Astrocyte of the spinal cord (primary cell): ENCODE measurements at places on chromosomes 3 and 15.

- DNase-seq, result no peak
Measured at GRCh38 chr3:11375333-11376088, 103.3 kb downstream of the ATG7 start.

GRCh38 chr15:100867433-100867832, 12.2 kb upstream of the ALDH1A3 start:
- no peak for DNase-seq

DNA sequence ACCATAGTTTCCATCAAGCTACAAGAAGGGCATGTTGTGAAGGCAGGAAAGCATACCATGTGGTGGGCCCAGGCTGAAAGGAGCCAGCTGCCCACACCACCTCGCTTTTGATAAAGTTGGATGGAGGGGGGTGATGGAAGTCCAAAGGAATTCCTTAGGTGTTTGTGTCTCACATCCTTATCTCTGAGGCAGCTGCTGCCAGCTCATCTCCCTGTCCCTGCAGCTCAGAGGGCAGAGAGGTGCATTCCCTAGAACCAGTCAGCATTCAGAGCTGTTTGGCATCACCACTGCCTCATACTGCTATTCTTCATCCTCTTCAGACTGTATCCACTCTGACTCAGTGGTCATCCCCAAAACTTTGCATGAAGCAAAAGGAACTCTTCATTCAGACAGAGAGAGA, 141.5 kb upstream of the BFSP2 start:
- no peak for DNase-seq

DNA sequence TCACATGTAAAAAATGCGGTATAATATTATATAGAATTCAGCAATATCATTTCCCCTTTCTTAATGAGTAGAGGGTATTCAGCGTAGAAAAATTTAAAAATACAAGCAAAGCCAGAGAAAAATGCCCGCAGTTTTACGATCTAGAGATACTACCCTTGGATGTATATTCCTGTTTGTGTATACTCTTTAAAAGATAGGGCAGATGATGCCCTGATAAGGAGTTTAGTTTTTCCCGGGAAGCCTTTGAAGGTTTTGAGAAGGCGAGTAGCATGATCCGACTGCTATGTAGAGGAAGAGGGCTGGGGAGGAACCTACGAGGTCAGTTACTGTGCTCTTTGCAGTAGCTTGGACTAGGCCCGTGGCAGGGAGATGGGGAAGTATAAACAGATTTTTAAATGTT, 1.2 kb downstream of the YEATS2 start:
- peak; percentile 36 for DNase-seq

GRCh38 chr3:43053291-43053690, 52.6 kb downstream of the POMGNT2 start:
- no peak for DNase-seq

- DNase-seq, result peak; percentile 98
Measured at GRCh38 chr3:185807445-185808068, 17.3 kb downstream of the IGF2BP2 start.

GRCh38 chr15:63195569-63196015, 6.2 kb downstream of the RAB8B start:
- DNase-seq, result no peak

GRCh38 chr3:186451371-186451770, 89.3 kb upstream of the DGKG start:
- no peak for DNase-seq

DNA sequence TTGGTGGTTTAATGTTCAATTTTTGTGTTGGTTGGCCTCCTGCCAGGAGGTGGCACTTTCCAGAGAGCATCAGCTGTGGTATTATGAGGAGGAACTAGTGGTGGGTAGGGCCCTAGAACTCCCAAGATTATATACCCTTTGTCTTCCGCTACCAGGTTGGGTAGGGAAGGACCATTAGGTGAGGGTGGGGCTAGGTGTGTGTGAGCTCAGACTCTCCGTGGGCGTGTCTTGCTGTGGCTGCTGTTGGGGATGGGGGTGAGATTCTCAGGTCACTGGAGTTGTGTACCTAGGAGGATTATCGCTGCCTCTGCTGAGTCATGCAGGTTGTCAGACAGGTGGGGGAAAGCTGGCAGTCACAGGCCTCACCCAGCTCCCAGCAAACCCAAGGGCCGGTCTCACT, 187.1 kb downstream of the DPH6 start:
- no peak for DNase-seq

DNA sequence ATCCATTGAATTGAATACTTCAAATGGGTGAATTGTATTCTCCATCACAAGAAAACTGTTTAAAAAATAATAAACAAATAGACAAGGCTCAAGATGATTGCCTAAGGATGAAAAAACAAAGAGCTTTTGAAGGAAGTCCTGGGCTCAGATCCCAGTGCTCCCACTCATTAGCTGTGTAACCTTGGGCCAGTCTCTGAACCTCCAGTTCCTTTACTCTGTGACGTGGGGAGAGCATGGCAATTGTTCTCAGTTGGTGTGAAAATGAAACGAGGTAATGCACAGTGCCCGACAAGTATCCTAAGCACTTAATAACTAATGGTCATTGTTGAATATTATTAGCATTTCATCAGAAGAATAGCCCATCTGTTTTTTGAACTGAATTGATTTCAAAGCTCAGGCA, 40.7 kb downstream of the TNIK start:
- no peak for DNase-seq

DNA sequence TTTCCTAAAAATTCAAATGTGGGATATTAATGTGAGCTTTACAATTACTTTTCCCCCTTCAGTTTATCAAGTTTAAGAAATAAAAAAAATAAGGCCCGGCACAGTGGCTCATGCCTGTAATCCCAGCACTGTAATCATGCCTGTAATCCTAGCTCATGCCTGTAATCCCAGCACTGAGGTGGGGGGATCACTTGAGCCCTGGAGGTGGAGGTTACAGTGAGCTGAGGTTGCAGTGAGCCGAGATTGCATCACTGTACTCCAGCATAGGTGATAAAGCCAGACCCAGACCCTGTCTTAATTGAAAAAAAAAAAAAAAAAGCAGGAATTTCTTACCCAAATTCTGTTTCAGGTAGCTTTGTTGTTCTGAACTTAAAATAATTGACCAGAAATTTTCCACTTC, 17.9 kb downstream of the ATP6V1A start:
- no peak for DNase-seq

DNA sequence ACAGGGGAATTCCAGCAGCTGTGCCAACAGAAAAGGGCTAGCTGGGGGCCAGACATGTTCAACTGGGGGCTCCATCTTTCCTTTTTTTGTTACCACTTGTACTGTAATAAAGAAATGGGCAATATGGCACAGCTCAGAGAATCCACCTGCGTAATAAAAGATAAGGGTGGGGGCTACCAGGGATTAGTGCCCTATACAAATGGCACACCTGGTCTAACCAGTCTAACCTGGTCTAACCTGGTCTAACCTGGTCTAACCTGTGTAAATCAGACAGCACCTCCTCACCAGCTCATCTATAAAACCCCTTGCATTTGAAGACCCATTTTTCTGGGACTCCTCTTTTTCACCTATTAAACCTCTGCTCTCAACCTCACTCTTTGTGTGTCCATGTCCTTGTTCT, 26.2 kb upstream of the CLDN16 start:
- no peak for DNase-seq

DNA sequence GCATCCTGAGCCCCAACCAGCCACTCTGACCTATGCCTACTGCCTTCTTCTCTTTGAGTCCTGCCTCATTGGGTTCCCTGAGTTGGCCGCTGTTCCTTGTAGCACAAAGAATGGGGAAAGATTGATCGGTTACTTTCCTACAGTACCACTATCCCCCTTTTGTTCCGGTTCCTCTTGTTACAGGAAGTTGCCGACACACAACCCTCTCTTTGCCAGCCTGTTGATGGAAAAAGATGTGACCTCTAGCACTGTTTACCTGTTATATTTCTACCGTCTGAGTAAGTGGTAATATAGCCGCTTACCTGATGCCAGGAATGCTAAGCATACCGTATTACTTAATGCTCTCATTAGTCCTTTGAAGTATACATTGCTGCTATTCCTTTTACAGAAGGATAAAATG, 9.7 kb upstream of the AHSG start:
- DNase-seq, result no peak

DNA sequence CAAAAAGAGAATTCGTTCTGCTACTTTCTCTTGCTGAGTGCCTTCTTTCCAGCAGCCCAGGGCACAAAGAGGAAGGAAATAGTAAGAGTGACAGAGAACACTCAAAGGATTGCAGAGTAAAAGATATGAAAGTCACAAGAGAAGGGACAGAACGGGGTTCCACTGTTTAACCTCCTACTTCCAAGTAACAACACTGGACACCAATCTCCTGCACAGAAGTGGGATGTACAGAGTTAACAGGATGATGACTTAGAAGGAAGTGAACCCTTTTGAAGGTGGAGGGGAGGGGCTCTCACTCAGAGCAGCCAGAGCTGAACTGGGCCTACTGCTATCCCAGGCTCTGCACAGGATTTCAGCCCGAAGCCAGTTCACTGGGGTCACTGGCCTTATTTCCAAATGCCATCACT, 130.1 kb upstream of the PRICKLE2 start:
- peak; percentile 53 for DNase-seq

GRCh38 chr3:29354894-29355293, 74.0 kb downstream of the RBMS3 start:
- DNase-seq, result no peak

DNA sequence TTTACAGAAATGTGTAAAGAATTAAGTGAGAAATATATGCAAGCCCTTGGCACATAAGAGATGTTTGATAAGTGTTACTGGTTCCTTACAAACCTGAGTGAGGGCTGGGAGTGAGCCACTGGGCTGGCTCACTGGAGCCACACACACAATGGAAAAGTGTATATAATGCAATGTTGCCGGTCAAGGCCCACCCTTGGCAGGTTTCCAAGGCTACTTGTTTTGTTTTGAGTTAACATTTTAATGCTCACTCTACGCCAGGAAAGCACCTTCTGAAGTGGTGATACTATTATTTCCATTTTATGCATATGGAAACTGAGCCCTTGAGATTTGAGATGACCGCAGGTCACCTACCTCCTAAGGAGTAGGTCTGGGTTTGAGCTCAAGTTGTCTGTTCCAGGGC, 71.8 kb upstream of the FHIT start:
- no peak for DNase-seq

- no peak for DNase-seq
Measured at GRCh38 chr3:128177865-128178264, 24.6 kb downstream of the EEFSEC start.

DNA sequence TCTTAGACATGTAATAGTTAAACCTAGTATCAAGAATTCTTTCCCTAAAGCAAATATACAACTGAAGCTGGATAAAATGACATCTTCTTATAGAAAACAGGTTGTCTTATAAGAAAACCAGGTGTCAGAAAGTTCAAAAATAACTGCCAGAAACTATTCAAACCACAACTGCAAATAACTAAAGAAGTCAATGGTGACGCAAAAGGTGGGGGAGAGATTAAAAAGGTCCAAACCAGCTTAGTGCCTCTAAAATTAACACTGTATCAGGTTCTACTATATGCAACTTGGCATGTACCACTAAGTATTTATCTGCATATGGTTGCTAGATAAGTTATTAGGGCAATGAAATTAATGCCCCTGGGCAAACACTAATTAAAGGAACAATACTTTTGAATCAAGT, 136.8 kb downstream of the TBL1XR1 start:
- no peak for DNase-seq

DNA sequence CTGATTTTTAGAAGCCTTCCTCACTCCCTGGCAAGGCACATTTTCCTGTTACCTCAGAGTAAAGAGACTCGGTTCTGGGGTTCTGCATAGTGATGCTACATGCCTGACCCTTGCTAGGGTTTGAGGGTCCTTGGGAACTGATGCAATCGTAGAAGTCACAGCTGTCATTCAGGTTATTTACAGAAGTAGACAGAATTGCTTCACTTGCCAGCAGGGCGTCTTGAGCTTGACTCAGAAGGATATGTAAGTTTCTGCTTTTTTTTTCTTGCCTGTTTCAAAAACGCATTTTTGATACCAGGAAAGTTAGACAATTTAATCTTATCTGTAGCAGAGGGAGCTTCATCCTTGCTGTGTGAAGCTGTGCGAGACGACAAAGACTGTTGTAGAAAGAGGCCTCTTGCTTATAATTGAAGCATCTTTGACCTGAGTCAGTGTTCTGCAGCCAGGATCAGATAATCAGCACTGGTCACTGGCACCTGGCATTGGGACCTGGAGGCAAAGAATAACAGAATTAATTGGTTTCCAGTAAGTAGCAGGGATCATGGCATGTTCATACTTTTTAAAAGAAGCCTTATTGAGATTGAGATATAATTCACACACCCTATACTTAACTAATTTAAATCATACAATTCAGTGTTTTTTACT, 24.8 kb downstream of the CACNA1D start:
- DNase-seq, result no peak

- DNase-seq, result no peak
Measured at GRCh38 chr15:99414755-99415731, 150.7 kb upstream of the MEF2A start.

DNA sequence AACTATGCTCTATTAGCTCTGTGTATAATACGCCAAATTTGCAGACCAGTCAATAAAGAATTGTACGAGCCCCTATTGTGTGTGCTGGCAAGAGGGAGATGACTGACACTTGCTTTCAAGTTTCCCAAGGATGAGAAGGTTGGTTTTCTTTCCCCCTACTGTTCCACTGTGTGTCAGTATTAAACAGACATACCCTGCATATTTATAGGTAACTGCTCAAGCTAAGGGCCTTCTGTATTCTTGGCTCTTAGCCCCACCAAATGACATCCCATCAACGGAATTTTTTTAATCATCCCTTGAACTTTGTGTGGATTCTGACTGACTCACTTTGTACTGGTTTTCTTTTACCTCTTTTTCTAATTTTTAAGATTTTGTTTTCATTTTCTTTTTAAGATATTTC, 60.6 kb upstream of the GYG1 start:
- peak; percentile 72 for DNase-seq

- DNase-seq, result peak; percentile 86
Measured at GRCh38 chr3:55491296-55491816, 4.2 kb upstream of the WNT5A start.

DNA sequence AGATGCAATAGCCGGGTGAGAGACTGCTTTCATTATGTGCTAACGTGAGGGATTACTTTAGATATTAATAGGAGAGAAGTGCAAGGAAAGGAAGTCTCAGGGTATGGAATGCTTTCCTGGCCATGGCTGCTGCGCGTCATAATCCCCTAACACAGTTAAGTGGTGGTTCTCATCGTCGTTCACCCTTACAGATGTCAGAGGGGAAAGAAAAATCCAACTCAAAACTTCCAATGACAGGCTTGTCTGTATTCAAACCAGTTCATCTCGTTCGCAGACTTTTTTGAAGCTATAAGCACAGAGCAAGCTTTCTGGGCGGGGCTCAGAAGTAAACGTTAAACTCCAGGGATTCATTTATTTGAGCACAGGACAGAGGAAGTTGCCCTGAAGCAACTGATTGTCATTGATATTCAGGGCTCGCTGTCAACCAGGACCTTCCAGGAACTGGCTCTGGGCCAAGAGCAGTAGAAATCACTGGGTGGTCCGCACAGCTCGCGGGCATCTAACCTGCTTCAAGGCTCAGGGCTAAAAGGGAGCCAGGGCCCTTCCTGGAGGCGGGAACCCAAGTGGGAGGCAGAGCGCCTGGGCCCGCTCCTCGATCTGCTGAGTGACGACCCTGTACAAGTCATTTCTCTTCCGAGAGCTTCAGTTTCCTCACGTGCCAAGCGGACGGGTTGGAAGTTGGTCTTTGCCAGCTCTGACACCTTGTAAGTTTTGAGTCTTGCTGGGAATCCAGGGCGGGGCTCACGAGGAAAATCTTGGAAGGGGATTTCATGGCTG, 1.1 kb upstream of the LPP start:
- no peak for DNase-seq
